ENCODE measurements at places on chromosomes 7 and 10.

- DNase-seq: no peak
Measured at GRCh38 chr7:141568227-141568626, 17.0 kb downstream of the AGK start.

GRCh38 chr10:78772986-78773530 is 295.7 kb upstream of the ZMIZ1 start:
- DNase-seq: no peak

- DNase-seq: peak; percentile 39
Measured at GRCh38 chr10:14032406-14032998, 298.2 kb downstream of the FRMD4A start.

GRCh38 chr10:103613616-103614015 is 120.1 kb downstream of the NEURL1 start:
- no peak for DNase-seq

DNA sequence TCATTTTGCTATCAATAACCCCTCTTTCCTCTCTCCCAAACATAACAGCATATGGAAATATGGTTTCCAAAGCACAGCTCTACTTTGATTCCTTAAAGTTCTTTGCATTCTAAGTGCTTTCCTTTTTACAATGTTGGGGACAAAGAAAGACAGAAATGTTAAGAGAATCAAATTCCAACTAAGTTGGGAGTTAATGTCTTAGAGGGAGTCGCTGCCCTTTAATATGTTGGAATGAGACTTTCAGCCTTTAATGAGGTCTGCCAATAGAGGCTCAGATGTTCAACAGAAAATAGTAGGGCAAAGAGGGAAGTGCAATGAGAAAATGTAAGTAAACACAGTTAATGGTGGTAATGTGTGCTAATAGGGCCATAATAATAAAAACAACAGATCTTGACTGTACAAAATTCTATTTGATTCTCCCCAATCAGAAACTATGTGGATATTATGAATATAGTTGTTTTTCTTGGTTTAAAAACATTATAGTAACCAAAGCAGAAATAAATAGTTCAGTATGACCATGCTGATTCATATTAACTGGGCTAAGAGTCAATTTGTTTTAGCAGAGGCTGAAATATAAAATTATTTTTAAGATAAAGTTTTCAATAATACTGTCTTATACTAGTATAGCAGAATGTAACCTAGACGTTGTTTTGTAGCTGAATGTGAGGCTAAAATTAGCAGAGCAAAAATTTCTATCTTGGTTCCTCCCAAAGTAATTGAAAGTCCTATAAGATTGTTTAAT is 10.3 kb downstream of the HYCC1 start:
- DNase-seq: no peak

GRCh38 chr7:50416527-50417182 is 33.5 kb downstream of the FIGNL1 start:
- DNase-seq: no peak

DNA sequence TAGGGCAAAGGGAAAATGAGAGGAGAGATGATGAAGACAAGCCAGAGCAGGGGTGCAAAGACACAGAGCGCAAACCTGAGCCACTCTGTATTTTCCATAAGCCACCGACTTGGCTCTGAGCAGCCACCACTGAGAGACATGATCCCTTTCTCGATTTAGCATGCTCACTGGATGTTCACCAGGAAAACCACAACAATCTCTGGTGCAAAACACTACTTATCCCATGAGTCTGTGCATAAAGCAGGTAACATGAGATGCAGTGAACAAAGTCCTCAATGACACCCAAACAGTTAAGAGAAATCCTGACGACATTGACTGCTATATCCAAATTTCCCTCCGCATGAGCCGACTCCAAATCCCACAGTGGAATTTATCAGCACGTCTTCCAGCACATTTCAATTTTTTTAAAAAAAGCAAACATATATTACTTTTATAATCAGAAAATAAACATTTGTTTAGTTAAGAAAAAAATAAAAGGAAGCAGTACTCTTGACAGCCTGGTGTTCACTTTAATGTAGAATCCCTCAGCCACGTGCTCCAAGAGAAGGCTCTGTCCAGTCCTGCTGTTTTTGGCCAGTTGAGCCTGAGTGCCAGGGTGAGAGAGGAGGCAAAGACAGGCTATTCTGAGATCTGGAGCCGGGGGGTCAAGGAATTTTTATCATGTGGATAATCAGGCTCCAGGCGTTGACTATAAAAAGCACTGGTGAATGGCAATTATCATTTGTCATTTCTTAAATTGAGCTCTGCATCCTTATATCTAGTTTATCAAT is 238.4 kb downstream of the KCNMA1 start:
- no peak for DNase-seq

DNA sequence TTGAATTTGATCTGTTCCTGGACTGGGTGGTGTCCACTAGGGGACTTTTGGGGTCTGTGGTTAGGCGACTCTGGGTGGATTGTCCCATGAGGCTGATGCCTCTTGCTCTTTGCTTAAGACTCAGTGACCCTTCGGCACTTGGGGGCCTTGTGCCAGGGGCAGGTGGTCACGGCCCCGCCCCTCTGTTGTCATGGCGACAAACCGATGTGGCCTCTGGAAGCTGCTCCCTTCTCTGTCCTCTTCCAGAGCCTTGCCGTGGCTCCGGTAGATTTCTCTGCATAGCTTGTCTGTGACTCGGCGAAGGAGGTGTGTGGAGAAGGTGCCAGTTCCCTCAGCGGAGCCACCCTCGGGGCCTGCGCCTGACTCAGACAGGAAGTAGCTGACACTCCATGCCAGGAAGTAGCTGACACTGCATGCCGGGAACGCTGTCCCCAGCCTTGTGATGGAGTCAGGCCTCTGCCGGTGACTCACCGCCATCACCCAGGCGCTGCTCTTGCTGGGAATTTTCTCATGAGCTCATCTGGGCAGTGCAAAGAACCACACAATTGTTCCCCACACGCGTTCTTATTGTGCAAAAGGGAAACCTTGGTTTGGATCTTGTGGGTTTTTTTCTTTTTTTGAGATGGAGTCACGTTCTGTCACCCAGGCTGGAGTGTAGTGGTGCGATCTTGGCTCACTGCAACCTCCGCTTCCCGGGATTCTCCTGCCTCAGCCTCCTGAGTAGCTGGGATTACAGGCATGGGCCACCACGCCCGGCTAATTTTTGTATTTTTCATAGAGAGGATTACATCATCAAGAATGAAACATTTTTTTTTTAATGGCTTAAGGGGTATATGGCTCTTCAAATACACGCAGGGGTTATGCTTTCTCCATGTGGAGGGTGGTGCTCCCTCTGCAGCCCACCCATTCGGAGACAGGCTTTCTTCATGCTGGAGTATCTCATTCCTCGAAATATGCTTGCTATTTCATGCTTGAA is 72.6 kb downstream of the PFKFB3 start:
- DNase-seq: peak; percentile 85

DNA sequence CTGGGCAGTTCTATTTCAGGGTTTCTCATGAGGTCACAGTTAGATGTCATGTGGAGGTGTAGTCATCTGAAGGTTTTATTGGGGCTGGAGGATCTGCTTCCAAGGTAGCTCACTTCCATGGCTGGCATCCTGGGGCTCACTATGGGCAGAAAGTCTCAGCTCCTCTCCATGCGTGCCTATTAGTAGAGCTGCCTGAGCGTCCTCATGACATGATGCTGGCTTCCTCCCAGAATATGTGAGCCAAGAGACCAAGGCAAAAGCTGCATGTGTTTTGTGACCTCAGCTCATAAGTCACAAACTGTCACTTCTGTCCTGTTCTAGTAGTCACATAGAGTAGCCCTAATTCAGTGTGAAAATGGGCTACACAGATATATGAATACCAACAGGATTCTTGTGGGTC is 524.4 kb downstream of the SUGCT start:
- no peak for DNase-seq

- peak; percentile 27 for DNase-seq
Measured at GRCh38 chr7:23261843-23262452, 15.4 kb downstream of the GPNMB start.

DNA sequence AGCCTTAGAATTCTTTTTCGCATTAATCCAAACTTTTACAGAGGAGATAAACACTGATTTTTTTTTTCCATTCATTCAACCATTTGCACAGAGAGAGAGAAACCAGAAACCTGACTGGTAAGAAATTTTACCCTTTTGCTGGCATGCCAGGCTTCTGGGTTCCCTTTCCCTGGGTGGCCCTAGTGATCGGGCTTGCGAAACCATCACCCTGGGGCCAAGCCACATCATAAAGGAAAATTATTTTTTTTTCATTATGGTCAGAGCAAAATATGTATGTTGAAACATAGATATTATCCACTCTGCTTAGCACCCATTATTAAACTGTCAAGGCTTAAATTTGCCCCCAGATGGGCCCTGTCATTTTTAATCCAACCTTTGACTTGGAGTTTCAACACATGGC is 55.4 kb upstream of the INHBA start:
- DNase-seq: no peak

GRCh38 chr7:37719077-37719476 is 35.5 kb downstream of the GPR141 start:
- DNase-seq: no peak

GRCh38 chr7:924541-925231 is 29.8 kb downstream of the ADAP1 start:
- DNase-seq: no peak

DNA sequence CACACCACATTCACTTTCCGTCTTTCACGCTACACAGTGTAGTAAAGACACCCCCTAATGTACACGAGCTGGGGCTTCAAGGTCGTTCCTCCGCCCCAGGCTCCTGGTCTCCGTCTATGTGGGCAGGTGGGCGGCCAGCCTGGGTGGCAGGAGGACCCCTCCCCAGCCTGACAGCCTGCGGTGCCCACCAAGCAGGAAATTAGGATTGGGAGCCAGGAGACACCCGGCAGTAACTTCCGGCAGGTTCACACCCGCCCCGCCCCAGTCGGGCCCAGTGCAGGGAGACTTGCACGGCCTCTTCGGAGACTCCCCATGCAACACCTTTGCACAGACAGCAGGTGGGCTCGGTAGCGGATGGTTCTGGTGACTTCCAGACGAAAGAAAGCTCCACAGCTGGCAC is 27.7 kb upstream of the ADGRA1 start:
- no peak for DNase-seq

GRCh38 chr10:24708081-24708480 is 15.6 kb downstream of the ARHGAP21 start:
- DNase-seq: no peak

DNA sequence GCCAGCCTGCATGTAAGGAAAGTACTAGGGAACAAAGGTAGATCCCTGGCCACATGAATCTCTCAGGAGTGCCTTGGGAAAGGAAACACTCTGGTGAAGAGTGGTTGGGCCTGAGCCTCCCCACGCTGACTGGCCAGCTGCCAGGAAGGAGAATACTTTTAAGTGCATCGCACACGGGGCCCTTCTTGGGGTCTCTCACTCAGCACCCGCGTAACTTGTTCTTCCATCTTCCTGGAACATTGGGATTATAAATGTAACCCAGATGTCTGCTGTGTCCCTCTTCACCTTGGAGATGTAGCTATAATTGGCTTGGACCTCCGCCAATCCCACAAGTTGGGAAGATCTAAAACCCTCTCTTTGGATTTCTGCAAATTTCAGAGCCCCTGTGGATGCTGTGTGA is 4.4 kb upstream of the GLI3 start:
- DNase-seq: no peak

- DNase-seq: no peak
Measured at GRCh38 chr7:155603205-155603857, 41.1 kb upstream of the RBM33 start.

GRCh38 chr10:126214021-126214420 is 174.3 kb downstream of the ADAM12 start:
- DNase-seq: no peak

DNA sequence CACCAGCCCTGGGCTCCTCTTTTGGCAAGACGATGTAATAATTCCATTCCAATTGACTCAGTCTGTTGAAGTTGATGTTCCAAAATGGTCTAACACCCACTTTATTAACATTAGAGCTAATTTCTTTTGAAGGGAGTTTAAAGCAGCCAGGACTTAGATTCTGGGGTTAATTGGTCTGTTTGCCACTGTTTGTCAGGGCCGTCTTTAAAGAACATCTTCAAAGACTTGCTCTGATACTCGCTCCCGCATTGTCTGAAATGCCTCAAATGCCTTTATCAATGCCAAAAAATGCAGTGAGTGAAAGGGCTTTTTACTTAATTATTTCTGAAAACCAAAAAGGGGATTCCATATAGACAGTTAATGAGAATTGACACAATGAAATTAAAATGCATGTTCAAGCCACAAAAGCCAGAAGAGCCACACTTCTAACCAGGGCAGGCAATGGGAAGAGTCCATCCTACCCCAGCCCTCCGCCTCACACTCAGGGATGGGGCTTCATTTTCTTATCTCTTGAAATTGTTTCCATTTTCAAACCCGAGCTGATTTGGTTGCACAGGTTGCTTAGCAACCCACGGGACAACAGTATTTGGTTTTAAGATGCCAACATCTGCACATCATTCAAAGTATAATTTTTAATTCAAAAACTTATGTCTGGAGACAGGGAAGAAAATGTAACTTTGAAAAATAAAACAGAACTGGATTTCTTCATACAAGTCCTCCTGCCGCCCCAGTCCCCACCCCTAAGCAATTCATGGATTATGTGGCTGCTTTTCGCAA is 163.0 kb downstream of the FGFR2 start:
- DNase-seq: no peak
